Stimulated activated CD4-positive, alpha-beta T cell treated with anti-CD3 and anti-CD28 coated beads, Interleukin-2, amount 100 ng/mL, for 24 hours (primary cell): ENCODE measurements at places on chromosomes 7 and 10.

- DNase-seq = peak; percentile 64
Observed at GRCh38 chr10:7192831-7193361, 217.9 kb downstream of the SFMBT2 start.

GRCh38 chr10:60323162-60323561, 66.5 kb downstream of the ANK3 start:
- no peak for DNase-seq

DNA sequence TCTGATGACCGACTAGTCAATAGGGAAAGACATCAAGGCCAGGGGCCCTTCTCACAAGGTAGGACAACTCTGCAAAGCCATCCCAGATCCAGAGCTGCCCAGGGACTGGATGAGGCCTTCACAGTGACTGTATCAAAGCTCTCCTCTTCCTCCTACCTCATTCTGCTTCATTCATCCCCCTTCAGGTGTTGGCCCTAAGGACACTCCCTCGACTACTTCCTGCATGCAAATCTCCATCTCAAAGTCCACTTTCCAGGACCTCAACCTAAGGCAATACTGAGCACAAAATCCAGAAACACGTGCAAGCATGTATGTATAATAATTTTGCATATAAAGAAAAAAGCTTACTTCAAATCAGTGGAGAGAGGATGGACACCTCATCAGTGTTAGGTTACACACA, 25.1 kb downstream of the DPY19L1 start:
- no peak for DNase-seq

GRCh38 chr7:131145026-131145425, 182.7 kb upstream of the MKLN1 start:
- DNase-seq = no peak

GRCh38 chr7:103894656-103895596, 94.5 kb downstream of the RELN start:
- DNase-seq = no peak

DNA sequence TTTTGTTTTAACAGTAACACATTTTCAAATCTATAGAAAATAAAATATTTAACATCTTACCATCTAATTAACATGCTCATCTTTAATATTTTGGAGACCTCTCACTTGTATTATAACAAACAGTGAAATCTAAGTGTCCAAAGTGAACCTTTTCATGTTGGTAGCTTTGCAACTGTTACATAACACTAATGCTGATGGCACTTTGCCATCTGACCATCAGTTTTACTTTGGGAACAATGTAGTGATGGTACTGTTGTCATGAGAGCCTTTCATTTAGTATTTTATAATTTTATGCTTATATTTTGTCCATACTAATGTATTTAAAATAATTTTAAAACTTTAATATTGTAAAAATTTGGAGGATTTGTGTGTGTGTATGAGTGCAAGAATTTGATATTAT, 1017.0 kb upstream of the KCND2 start:
- DNase-seq = no peak

DNA sequence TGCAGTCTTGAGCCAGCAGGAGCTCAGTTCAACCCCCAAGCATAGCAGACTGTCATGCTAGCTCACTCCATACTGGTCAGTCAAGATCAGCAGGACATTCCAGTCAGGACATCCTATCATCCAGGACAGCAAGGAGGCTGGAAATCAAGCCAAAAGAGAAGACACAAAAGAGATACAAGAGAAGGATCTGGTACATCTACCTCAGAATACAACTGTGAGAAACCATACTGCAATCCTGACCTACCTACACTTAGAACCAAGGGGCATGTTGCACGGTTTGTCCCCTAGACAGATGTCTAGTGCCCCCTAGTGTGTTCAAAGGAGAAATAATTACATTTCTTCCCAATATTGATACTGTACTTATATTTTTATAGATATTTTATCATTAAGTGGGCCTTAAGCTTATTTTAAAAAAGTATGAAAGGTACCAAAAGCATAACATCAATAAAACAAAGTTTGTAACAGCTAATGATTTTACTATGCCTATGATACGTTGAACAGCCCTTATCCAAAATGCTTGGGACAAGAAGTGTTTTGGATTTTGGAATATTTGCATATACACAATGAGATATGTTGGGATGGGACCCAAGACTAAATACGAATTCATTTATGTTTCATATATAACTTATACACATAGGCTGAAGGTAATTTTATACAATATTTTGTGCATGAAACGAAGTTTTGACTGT, 26.7 kb downstream of the ERCC6 start:
- no peak for DNase-seq
